ENCODE measurements at places on chromosomes 6 and 20.
A peak's percentile ranks its signal among the peaks of the same experiment; 100 is the strongest.

DNA sequence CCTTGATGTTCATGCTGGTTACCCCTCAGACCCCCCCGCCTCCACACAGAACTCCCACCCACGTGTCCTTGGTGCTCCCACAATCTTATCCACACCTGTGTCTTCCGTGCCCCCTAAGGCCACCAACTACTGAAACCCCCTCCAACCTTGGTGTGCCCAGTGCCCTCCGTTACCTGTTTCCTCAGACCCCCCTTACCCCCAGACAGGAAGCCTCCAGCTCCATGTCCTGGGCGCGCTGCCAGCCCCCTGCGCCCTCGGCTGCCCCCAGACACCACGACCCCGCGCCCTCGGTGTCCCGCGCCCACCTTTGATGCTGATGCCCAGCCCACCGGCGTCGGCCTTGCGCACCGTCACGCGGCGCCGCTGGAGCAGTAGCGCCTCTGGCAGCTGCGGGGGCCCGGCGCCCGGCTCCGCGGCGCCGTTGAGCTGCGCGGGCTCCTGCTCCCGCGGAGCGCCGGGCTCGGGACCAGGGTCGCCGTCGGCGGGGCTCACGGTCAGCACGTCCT lies 504 bp downstream of the SNTA1 start:
- peak; percentile 13 for DNase-seq
- H3K4me1 ChIP-seq = peaks cover 15% of the 10 kb centered on the region
- no peaks in the 10 kb centered on the region for H3K27me3 ChIP-seq
- H3K4me3 ChIP-seq = peak overlapping the region; percentile 74
- no peak overlapping the region for H3K27ac ChIP-seq

GRCh38 chr20:44247586-44248409 lies 690 bp downstream of the GDAP1L1 start:
- peaks cover 36% of the 10 kb centered on the region for H3K27me3 ChIP-seq
- H3K27ac ChIP-seq = no peak overlapping the region
- H3K36me3 ChIP-seq = no peaks in the 10 kb centered on the region

GRCh38 chr6:116364321-116364720 lies 6.4 kb upstream of the DSE start:
- H3K27ac ChIP-seq = peak overlapping the region; percentile 85
- no peaks in the 10 kb centered on the region for H3K27me3 ChIP-seq
- H3K36me3 ChIP-seq = no peaks in the 10 kb centered on the region
- H3K4me3 ChIP-seq = no peak overlapping the region
- peaks cover 2% of the 10 kb centered on the region for H3K4me1 ChIP-seq

- H3K27ac ChIP-seq = no peak overlapping the region
- no peaks in the 10 kb centered on the region for H3K27me3 ChIP-seq
- H3K36me3 ChIP-seq = no peaks in the 10 kb centered on the region
- H3K4me3 ChIP-seq = no peak overlapping the region
Measured at GRCh38 chr6:17004269-17004668, 97.6 kb upstream of the STMND1 start.

GRCh38 chr6:6328451-6328850 lies 8.0 kb upstream of the F13A1 start:
- no peak for DNase-seq
- H3K27ac ChIP-seq = no peak overlapping the region
- no peaks in the 10 kb centered on the region for H3K27me3 ChIP-seq
- no peaks in the 10 kb centered on the region for H3K36me3 ChIP-seq
- H3K4me1 ChIP-seq = no peaks in the 10 kb centered on the region

DNA sequence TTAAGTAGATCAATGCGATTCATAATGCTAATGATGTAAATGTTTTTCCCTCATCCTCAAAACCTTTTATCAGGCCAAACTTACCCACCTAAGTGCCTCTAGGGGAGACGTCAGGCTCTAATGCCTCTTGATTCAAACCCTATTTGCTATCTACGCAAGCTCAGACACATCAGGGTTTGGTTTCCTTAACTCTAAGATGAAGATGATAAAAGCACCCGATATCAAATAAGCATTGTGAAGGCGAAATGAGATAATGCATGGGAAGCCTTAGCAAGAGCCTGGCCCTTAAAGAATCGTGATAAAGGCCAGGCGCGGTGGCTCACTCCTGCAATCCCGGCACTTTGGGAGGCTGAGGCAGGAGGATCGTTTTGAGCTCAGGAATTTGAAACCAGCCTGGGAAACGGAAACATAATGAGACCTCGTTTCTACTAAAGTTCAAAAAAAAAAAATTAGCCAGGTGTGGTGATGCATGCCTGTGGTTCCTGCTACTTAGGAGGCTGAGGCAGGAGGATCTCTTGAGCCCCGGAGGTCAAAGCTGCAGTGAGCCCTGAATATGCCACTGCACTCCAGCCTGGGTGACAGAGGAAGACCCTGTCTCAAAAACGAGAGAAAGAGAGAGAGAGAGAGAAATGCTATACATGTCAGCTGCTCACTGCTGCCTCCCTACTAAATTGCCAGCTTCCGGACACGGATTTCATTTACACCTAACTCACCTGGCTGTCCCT lies 13.5 kb downstream of the CNKSR3 start:
- no peaks in the 10 kb centered on the region for H3K36me3 ChIP-seq
- H3K4me3 ChIP-seq = no peak overlapping the region
- H3K4me1 ChIP-seq = peaks cover 5% of the 10 kb centered on the region
- H3K27ac ChIP-seq = no peak overlapping the region
- DNase-seq = no peak
- H3K27me3 ChIP-seq = no peaks in the 10 kb centered on the region

All from mesenchymal stem cell (in vitro differentiated cells and primary cell).